ENCODE measurements at places on chromosomes 5 and 9.

DNA sequence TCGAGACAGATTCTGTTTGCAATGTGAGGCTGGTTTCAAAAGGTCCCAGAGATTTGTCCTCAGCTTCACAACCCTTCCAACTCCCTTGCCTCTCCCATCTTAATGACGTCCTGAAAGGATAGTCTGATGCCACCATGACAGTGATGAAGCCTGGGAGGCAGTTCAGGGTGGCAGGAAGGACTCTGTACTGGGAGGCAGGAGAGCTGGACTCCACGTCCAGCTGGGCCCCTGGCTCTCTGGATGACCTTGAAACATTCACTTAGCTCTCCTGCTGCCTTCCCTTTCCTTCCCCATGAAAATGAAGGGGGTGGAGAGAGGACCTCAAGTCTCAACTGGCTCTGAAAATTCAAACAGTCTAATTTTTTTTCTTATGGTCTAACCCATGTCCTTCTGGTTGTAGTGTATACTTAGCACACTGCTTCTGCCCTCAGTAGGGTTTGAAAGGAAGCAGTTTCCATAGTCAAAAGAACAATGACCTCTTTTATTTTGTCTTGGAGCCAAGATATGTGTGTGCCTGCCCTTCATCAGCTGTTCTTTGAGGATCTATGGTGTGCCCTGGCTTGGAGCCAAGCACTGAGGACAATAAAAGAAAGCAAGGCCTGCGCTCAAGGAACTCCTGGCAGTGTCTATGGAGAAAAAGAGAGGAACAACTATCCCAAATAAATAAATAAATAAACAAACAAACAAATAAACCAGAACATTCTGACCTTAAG, 188.3 kb downstream of the GRIA1 start:
- DNase-seq, result no peak

DNA sequence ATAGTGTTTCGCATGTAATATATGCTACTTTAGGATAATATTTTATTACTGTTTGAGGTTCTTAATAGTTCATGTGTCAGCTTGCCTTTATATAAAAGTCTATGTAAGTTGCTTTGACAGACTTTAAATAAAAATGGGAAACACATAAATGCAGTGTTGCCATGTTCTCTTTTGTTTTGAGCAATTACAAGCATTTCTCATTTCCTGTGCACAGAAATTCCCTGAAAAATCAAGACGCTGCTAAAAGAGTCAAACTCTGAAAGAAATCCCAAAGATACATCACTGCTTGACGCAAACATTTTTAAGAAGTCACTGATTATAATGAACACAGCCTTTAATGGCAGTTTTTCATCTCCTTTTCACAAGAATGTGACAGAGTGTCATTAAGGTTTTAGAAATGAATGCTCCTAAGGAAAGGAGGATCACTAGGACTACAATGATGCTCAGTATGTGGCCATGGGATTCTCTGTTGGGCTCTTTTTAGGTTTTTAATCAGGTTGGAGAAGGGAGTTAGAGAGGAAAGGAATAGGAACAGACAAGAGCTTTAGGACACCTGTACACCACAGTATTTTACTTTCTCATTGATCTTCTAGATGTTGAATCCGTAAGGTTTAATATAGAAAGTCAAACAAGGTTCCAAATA, 29.4 kb downstream of the ZCCHC7 start:
- DNase-seq, result no peak

DNA sequence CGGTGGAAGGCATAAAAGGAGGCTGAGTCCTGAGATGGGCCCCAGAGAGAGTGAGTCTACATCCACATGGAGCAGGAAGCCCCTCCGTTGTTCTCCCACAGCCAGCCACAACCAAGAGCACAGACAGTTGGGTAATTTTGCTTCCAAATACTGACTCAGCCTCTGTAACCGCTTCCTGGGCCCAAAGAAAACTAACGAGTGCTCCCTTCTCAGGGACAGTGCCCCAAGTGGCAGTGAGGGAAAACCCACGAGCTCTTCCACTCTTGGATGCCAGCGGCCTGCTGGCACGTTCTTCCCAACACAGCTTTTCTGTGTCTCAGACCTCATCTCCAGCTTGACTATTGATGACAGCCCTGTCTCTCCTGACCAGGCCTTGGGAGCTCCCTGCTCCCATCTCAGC, 207.6 kb downstream of the FSTL4 start:
- no peak for DNase-seq

DNA sequence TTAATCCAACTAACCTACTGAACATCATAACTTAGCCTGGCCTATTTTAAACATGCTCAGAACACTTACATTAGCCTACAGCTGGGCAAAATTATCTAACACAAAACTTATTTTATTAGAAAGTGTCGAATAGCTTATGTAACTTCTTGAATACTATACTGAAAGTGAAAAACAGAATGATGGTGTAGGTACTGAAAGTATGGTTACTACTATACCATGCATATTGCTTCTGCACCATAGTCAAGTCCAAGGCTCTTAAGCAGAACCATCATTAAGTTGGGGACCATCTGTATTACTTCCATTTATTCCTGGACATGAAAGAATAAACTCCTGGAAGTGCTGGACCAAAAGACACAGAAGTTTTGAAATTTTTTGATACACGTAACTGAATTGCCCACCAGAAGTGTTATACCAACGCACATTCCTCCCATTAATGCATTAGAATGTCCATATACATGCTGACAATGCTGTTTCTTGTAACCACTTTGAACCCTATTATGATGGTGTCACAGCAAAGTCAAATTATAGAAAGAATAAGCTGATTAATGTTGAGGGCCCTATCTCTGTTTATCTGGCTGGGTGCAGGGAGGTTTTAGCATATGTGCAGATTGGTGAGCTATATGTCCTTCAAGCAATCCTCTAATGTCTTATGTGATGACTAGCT, 375.7 kb downstream of the ACTL7B start:
- DNase-seq, result no peak

GRCh38 chr9:131627648-131628458, 82.5 kb downstream of the PRRT1B start:
- DNase-seq, result no peak
